NCI-H1417 (cell line): ENCODE measurements at places on chromosomes 2 and 18.

GRCh38 chr2:231138699-231139098, 13.9 kb upstream of the HTR2B start:
- DNase-seq, result no peak

DNA sequence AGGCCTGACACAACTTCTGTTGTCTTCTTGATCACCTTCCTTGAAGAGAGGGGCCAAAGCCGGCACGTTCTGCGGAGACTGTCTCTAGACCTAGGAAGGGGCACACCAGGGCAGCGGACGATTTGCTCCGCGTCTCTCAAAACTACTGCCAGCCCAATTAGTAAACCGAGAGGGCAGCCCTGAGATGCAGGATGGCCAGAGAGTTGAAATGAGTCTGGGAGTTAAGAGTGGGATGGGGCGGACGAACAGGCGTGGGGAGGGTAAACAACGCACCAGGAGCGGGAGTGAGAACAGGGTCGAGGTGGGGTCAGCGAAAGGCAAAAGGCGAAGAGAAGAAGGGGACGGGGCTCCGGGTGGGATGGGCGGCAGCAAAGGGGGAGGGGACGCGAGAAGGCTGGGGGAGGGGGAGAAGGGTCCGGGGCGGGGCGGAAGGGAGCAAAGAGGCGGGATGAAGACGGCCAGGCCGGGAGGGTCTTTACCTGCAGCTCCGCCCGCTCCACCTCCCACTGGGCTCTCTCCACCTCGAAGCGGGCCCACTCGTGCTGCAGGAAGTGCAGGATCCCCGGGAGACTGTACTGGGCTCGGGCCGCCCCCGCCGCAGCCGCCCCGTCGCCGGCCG, 476 bp downstream of the STRN start:
- no peak for DNase-seq

- no peak for DNase-seq
Observed at GRCh38 chr2:124894199-124894598, 869.1 kb downstream of the CNTNAP5 start.

DNA sequence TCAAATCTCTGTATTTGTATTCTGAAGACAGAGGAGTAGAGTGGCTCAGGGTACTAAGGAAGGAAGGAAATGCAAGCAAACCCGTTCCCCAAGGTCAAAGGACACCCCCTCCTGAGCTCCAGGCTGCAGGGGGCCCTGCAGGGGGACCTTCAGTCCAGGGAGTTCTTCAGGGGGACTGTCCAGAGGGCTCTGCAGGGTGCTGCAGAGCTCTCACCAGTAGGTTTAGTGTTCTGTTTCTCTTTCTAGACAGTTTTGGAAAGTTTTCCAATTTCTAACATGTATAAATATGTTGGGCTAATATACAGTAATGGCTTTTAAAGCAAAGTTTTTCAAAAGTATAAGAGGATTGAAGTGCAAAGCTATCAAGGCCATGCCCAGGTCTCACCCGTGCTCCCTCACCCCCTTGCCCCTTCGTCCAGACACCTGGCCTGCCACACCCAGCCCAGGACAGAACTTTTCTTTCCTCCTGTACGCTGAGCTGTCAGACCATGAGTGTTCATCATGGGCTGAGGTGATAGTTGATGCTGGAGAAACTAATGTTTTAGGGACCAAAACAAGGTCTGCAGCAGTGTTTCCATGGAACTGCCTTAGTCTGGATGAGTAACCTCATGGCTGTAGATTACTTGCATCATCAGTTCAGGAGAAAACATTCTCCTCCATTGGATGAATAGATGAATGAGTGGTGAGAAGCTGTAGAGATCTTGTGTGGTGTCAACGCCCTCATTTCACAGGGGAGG, 134.2 kb downstream of the GLI2 start:
- no peak for DNase-seq

- no peak for DNase-seq
Observed at GRCh38 chr2:27888790-27889189, 1.4 kb downstream of the RBKS start.
